ENCODE measurements at places on chromosomes 16 and 17.

DNA sequence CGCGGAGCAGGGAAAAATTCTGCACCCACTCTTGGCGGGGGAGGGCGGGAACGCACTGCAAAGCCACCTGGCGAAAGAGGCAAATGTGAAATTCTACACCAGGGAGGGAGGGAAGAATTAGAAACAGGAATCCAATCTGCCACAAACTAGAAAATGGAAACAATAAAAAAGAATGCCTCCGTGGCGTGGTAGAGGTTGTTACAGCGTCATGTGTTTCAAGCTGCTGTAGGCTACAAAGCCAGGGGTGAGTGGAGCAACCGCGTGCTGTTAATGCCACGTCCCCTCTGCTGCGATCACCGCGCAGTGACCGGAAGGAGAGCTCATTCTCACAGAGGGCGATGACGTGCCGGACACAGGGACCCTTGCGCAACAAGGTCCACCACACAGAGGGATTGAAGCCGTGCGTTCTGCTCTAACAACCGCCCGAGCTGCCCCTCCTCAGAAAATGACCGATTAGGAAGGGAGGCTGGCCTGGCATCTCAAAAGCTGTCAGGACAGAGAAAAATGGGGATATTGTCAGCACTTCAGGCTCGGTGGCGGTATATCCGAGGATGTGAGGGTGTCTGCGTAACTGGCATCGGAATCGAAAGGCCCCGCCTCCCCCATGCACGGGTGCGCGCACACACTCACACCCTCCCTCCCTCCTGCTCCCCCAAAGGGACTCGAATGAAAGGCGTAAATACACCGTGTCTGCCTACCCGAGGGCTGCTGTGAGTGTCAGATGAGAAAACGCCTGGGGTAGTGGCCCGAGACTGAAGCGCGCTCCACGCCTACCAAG is 70.8 kb upstream of the TNRC6C start:
- peak; percentile 16 for DNase-seq

DNA sequence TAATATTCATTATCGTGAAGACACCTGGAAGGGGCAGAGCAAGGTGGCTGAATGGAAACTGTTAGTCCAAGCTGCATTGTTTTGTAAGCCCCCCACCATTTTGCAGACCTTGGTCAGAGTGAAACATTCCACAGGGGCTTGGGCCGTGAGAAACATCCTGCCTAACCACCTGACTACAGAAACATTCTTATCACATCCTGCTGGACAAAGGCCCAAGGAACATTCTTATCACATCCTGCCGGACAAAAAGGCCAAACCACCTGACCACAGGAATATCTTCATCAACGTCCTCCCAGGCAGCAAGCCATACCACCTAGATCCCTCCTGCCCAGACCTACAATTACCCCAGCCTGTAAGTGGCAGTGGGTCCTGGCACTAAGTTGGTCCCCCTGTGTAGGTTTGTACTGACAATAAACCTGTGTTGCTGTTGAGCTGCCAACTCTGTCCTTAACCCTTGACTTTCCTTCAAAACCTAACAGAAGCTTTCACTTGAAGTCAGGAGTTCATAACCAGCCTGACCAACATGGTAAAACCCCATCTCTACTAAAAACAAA is 19.6 kb downstream of the ATF7IP2 start:
- no peak for DNase-seq

DNA sequence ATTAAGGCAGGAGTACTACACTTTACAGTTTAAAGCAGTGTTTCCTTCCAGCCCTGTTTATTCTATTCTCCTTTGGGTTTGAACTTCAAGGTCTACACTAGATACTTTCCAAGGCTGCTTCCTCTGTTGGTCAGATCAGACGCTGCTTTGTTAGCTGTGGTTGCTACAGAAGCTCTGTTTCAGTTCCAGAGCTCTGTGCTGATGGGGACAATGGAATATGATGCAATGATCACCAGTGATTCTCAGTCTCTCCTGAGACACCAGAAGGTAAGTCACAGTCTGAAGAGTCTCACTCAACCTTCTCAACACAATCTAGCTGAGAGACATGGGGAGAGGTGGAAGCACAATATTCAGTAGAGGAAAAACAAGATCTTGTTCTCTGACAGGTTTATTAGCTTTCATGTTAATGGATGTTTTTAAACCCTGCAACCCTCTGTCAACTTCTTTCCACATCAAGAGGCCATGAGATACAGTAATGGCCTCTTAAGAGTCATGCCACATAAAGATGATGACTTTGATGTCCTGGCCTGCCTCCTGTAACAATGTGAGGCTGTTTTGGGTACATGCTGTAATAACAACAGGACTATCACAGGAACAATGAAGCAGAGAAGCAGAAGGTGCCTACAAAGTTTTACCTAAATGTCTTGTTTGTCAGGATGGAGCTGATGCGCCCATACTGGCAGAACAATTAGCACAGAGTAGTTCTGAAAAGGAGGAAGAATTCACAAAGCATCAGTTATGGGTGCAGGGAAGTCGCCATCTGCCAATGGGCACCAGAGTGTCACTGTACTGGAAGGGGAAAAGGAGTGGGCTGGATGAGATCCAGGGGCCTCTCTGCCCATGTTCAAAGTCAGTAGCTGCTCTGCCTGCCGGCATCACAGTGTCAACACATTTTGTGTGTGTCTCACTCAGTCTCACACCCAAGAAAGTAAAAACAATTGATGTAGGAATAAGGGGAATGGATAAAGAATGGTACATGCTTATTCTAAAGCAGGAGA is 33.4 kb downstream of the PSME3IP1 start:
- DNase-seq, result no peak

DNA sequence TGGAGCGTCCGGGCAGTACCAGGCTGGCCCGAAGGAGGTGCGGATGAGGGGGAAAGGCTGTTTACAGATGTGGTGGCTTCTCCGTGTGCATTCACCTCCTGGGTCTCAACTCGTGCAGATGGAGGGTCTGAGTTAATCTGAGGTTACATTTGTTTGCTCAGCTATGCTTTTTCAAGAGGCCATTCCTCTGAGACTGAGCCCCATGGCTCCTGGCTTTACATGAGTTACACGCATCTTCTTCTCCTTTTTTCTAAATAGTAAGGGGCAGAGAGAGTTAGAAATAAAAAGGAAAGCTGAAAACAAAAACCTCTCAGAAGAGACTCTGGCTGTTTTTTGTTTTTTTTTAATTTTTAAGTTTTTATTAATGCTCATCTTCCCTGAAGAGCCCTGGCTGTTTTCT is 29.0 kb downstream of the IRF8 start:
- no peak for DNase-seq

GRCh38 chr17:55152236-55152635 is 112.5 kb upstream of the HLF start:
- no peak for DNase-seq

GRCh38 chr16:69283851-69284250 is 27.3 kb upstream of the VPS4A start:
- no peak for DNase-seq

- DNase-seq, result no peak
Observed at GRCh38 chr16:25038239-25038954, 23.2 kb upstream of the ARHGAP17 start.

DNA sequence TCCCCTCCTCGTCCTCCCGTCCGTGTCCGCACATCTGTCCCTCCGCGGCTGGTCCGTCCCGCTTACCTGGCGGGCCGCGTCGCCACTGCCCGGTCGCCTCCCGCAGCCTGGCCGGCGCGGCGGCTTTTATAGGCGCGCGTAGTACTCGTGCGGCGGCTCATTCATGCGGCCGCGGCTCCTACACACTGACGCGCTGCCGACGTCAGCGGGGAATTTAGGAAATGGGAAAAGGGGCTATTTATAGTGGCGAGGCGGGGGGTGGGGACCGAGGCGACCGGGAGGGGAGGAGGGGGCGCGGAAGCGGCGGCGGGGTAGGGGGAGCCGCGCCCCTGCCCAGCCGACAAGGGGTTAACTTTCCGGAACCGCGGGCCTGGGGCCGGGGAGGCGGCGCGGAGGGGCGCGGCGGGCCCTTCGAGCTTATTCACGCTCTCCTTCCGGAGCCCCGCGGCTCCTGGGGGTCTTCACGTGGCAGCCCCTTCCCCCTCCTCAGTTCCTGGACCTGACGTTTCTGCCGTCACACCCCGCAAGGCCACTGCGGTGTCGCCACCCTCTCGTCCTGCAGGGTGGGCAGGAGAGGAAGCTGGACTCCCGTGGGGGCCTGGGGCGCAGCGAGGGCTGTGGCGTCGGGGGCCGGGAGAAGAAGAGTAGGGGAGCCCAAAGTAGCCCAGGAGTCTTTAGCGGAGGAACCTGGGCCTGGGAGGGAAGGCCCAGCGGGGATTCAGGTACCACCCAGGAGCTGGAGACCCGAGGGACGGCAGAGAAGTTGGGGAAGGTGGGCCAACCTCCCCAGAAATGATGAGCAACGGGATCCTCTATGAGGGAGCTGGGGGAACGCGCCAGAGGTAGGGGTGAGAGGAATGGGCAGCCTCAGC is 3.6 kb upstream of the HIC1 start:
- no peak for DNase-seq

- no peak for DNase-seq
Observed at GRCh38 chr16:68257906-68258800, 6.2 kb upstream of the SLC7A6 start.

DNA sequence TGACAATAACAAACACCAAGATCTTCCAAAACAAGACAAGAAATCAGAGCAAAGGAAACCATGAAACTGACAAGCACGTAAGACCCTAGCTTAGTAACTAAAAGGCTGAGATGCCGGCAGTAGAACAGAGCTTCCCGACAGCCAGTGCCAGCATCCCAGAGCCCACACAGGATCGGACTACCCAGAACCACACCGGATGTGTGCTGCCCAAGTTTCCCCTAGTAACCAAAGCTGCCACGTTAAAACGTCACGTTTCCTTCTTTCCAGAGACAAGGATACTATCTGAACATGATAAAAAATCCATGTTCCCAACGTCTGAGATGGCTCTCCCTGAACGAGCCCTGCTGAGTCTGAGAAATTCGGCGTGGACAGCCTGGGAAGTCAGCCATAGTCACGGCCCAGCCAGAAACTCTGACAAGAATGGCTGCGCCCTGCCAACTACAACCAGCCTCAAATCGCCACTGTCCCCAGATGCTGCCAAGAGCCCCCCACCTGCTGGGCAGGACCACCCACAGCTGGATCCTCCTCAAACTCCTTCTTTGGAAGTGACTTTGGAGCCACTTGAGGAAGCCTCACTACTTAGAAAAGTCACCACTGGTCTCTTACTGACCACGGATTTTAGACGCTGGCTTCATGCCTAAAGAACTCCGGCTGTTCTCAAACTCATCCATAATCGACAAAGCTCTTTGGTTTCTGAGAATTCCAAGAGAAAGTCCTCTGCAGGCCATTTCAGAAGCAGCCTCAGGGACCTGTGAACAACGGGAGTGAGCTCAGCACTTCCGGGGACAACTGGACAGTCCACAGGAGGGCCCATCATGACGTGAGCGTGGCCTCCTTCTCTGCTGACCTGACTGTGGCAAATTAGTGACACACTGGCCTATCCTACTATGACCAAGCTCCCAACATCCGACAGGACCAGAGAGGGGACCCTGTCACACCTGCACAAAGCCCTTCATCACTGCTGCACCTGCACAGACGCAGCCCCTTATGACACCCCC is 16.7 kb downstream of the CCDC57 start:
- DNase-seq, result no peak

- DNase-seq, result peak; percentile 56
Observed at GRCh38 chr17:79019632-79020584, 4.1 kb upstream of the C1QTNF1 start.

DNA sequence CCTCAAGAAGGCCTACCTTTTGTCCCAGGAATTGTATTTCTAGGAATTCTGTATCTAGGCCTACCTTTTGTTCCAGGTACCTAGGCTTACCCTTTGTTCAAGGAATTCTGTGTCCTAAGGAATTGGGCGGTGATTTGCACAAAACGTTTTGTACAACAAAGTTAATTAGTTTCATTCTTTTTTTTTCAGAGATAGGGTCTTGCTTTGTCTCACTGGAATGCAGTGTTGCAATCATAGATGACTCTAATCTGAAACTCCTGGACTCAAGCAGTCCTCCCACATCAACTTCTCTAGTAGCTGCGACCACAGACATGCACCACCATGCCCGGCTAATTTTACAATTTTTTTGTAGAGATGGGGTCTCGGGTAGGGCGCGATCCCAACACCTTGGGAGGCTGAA is 7.0 kb downstream of the CDR2L start:
- DNase-seq, result no peak

DNA sequence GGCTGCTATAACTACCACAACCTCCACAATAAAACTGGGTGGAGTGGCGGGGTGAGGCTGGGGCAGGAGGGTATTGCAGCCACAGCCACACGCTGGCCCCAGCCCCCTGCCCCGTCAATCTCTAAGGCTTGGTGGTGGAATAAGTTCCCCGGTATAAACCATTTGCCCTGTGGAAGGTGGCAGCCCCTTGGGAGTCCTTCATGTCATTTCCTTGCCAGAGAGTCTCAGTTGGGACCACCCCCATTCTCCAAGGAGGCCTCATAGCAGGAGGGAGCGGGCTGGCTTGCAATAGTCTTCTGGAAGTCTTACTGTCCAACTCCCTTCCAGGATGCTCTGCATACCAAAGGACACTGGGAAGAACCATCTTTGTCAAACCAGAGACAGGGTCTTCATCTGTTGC is 19.4 kb downstream of the CD300A start:
- DNase-seq, result no peak

DNA sequence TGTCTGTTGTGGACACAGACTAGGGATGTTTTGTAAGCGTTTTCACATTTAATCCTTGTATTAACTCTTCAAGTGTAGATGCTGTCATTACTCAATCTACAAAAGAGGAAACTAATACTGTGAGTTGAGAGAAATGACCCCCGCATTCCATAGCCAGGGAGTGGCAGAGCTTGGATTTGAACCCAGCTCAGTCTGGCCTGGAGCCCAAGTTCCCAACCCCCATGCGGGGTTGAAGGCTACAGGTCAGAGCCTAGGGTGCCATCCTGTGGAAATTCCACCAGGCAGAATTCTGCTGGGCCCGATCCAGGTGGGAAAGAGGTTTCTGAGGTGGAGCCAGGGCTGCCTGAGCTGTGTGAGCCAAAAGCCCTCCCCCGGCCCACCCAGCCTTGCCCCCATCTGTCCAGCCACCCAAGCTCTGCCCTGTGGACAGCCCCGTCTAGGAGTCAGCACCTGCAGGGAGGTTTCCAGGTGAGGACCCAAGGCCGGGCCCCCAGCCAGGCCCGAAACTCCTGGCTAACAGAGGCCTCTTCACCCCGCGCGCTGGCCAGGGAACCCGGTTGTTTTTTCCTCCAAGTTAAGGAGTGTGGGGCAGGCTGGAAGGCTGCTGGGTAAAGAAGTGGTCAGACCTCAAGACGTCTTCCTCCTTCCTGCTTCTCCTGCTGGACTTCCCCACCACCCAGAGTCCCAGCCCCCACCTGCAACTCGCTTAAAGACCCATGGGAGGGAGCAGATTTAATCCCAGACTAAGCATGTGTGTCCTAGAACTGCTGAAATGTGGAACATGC is 5.7 kb downstream of the MMP15 start:
- DNase-seq, result no peak

GRCh38 chr17:56890390-56890789 is 23.5 kb downstream of the TRIM25 start:
- DNase-seq, result no peak

GRCh38 chr17:70390049-70390448 is 220.7 kb downstream of the KCNJ2 start:
- DNase-seq, result no peak

DNA sequence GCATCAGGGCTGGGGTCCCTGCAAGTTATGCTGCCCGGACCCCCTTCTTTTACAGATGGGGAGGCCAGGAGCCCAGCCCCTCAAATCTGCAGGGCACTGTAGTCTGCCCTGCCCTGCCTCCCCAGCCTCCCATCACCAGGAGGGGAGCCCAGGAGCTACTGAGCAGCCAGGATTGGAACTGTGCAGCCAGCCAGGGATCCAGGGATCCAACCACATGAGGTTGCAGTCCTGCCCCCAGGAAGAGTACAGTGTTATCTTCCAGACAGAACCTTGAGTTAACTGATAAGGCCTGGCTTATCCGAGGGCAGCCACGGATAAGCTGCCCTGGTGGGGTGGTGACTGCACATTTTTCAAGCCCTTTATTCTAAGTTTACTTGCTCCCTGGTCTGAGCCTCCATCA is 11.4 kb upstream of the NDRG4 start:
- no peak for DNase-seq
